Erythroblast (primary cell): ENCODE measurements at places on chromosomes 5 and 9.
A peak's percentile ranks its signal among the peaks of the same experiment; 100 is the strongest.

- DNase-seq: no peak
Observed at GRCh38 chr9:131465401-131465800, 37.3 kb upstream of the POMT1 start.

GRCh38 chr9:113665756-113666155 lies 202.2 kb downstream of the RGS3 start:
- DNase-seq: no peak

- DNase-seq: no peak
Observed at GRCh38 chr5:51449026-51449425, 65.8 kb downstream of the ISL1 start.

DNA sequence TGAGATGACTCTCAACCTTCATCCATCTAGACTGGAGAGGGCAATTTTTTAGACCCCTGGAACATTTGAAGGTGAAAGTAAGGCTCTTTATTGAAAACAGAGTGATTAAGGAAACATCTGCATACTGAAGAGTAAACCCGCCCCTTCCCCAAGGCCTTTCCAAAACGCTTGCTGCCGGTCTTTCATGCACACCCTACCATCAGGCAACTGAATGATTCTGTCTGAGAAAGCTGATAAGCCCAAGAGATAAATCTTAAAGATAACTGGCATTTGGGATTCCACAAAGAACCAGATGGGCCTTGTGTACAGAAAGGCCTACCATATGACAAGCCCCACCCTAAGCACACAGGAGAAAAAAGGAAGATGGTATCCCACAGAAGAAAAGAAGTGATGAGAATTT lies 54.4 kb upstream of the PIK3R1 start:
- DNase-seq: no peak

DNA sequence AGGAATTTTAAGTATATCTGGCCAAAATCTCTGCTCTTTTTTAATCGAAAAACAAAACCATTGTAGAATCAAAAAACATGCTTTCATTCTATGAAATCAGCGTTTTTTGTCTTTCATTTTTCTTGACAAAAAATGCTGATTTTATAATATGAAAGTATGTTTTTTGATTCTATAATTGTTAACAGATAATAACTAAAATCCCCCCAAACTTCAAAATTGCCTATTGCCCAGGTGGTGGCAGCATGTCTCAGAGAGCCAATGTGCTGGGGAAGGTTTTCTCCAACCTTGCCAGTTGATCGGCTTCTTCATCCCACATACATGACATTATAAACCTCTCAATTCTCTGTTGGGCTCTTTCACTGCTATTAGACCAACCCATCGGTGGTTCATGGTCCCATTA lies 5.1 kb upstream of the SMIM15 start:
- DNase-seq: no peak

DNA sequence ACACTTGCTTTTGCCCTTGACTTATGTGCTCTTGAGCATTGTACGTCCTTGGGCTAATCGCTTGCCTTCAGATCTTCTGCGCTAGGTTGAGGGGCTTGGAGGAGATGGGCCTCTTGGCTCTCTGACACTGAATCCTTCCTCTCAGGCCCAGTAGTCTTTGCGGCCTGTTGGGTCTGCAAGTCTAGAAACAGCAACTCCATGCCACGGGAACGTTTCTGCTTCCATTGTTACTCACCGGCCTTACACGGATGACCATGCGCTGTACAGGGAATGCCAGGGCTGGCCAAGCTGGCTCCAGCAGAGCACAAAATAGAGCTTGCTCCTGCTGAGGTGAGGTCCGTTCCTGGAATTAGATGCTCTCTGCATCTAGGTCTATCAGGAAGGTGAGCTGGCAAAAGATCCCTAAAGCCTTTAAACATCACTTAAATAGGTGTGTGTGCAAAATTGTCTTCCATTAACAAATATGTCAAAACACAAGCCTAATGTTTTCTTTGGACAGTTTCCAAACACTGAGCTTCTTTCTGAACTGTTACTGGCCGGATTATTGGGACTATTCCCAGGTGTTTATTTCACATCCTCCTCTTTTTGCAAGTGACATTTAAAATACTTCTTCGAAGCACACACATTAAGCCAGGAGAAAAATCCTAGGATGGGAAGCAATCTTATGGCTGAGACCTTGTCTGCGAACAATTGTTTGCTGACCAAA lies 29.7 kb downstream of the DAPK1 start:
- no peak for DNase-seq

- peak; percentile 71 for DNase-seq
Observed at GRCh38 chr5:142597546-142598337, 88.1 kb downstream of the FGF1 start.

DNA sequence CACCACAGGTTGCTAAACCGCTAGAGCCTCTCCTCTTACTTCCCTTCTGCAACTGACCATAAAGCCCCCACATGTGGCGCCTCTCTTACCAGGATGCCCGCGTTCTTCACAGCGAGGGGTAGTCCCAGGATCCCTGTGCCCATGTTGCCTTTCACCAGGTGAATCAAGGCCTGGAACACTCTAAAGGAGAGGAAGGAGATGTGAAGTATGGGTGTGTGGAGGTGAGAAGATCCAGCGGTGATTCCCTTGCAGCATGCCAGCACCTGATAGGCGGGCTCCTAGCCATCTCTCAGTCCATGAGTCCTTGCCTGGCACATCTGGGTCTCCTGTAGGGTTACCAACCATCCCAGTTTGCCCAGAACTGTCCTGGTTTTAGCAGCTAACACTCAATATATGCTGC lies 3.3 kb downstream of the SLC36A2 start:
- no peak for DNase-seq

- DNase-seq: no peak
Observed at GRCh38 chr9:70949239-70949638, 172.2 kb downstream of the TRPM3 start.

DNA sequence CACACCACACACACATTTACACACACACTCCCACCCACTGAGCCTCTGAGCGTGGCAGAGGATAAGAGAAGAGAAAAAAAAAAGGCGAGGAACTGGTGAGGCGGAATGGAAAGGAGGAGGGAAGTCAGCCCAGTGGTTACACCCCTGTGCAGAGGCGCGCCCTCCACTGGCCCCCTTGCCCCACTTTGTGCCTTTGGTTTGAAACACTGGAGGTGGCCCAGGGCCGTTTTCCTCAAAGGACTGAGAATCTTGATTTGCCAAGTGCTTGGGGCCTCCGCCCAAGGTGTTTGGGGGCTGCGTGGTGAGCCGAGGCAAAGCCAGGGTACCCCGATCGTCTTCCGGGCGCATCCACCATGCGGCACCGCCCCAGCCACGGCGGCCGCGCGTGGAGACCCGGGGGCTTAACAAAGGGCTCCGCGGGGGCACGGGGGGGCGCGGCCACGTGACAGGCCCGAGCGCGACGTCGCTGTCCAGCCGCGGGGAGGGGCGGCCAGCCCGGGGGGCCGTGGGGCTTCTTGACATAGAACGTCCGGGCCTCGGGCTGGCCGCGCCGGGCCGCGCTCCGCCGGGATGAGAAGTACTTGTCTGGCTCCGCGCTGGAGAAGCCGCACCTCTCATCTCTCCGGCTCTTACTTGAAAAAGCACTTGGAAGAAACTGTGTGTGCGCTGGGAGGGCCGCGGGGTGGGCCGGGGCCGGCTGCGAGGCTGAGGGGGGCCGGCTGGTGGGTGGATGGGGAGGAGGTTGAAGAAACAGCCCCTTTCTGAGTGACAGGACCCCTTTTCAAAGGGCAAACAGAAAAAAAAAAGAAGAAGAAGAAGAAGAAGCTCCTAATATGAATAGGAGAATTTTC lies 21.0 kb downstream of the NR2F1 start:
- no peak for DNase-seq

DNA sequence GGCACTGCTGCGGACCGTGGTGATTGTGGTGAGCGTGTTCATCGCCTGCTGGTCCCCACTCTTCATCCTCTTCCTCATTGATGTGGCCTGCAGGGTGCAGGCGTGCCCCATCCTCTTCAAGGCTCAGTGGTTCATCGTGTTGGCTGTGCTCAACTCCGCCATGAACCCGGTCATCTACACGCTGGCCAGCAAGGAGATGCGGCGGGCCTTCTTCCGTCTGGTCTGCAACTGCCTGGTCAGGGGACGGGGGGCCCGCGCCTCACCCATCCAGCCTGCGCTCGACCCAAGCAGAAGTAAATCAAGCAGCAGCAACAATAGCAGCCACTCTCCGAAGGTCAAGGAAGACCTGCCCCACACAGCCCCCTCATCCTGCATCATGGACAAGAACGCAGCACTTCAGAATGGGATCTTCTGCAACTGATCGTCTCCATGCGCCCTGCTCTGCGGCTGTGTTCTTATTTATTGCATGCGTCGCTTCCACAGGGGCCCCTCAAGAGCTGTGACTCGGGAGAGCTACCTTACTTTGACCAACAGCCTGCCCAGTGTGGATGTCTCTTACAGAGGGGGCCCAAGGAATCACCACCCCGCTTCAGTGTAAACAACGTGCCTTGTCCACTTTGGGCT lies 10.8 kb downstream of the S1PR3 start:
- DNase-seq: no peak

DNA sequence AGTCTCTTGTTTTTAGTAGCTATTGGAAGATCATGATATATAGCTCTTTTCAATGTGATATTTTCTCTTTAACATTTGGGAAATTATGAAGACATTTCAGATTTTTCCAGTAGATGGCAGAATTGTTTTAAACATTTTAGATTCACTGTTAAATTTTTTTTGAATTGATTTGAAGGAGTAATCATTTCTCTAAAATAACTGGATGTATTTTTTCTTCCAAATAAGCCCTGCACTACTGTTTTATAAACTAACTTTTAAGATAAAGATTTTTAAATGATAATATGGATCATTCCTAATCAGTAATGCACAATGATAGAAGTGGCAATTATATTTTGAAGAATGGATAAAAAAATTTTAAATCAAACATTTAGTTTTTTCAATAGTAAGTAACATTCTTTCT lies 14.2 kb downstream of the NDUFAF2 start:
- DNase-seq: peak; percentile 38

DNA sequence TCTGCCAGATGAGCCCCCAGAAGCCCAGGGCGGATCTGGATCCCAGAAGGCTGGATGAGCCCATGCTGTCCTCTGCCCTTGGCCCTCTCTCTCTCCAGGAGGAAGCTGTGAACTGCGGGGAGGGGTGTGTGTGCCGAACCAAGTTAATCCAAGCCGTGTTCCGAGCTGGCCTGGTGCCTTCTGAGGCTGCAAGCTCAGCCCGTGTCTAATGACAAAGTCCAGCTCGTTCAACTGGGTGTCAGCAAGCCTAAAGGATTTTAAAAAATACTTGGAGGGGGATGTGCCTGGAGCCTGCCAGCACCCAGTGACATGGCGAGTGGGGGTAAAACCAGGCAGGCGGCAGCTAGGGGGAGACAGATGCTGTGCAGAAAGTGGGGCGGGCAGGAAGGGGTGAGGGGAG lies 8.0 kb downstream of the STC2 start:
- no peak for DNase-seq

GRCh38 chr9:111805830-111806241 lies 11.1 kb upstream of the SHOC1 start:
- DNase-seq: no peak

DNA sequence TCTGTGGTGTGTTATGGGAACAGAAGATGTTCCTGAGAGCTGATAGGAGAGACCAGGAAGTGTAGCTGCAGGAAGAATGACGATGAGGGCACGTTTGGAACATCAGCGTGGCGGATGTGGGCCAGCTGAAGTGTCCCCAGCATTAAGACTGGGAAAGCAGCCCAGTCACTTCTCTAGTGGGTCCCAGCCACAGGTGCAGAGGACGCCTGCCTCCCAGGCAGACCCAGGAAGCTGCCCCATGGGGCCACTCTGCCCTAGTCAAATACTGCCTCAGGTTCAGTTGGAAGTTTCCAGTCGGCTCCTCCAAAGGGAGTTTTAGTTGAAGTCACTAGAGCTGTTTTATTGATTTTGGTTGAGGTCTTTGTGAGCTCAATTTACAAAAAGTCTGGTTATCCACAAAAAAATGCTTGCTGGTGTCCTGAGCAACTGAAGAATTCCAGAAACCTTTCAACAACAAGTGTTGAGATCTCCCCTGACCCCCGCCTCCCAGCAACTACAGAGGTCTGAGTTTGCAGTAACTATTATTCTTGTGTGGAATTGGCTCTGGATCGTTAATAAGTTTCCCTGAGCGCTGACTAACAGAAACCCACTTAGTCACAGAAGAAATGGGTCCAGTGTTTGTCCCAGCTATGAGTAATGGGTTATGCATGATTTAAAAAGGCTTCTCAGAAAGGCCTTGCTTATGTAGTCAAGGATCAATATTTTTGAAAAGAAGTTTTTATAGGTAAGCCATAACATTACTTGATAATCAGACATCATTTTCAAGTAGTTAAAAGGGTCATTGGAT lies 294.1 kb downstream of the FANCC start:
- no peak for DNase-seq

GRCh38 chr9:133369933-133370332 lies 5.9 kb downstream of the SURF4 start:
- no peak for DNase-seq

DNA sequence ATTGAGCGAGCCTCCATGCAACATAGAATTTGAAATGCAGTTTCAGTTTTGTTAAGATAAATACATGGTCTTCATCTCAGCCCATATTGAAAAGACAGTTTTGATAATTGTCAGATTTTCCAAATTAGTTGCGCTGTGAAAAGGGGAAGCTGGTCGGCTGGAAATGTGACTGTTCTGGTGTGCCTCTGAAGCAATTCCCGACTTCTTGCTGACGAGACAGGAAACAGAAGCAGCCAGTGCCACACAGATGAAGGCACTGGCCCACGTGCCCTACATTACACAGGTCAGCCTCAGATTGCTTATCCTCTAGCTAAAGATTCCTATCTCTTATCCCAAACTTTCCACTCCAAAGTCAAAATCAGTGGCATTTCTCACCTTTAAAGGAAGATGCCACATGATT lies 214.1 kb upstream of the TLE4 start:
- no peak for DNase-seq

- no peak for DNase-seq
Observed at GRCh38 chr5:171528865-171529614, 109.6 kb downstream of the FGF18 start.

DNA sequence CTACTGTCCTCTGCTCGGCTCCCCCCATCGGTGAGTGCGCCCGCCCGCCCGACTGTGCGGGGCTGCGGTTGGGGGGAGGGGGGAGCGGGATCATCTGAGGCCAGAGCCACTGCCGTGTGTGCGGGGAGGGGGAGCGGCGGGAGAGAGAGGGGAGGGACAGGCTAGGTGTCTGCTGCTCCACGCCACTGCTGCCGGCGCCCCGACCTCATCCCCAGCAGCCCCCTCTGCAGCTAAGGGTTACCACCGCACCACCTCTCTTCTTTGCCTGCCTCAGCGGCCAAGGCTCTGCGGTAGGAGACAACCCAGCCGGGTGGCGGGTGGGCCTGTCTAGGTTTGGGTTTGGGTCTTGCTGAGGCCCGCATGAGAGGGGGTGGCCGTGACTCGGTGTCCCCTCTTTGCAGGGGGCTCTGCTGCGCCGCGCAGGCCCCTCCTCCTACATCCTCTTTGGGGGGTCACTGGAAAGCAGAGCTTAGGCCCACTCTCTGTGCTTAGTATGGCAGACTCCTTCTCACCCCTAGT lies 670 bp upstream of the PURA start:
- peak; percentile 36 for DNase-seq
